ENCODE measurements at places on chromosomes 5 and 9.

- no peak for DNase-seq
These were observed 219.6 kb downstream of the DMRT2 start for GRCh38 chr9:1269533-1270315.

DNA sequence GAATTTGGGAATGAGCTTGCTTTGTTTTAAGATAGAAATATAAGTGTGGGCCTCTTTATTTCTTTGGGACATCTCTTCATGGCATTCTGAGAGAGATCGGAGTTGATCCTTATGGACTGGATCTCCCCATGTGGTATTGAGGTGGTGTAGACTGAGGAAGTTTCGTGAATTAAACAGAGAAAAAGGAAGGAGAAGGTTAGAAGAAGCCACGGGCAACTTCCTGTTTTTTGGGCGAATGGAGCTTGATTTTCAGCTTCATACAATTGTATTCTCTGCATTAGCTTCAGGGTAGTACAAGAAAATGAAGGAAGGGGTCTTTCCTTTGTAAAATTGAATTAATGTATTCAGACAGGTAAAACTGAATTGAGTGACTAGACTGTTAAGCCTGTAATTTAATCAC is 70.5 kb upstream of the HMHB1 start:
- DNase-seq = no peak

DNA sequence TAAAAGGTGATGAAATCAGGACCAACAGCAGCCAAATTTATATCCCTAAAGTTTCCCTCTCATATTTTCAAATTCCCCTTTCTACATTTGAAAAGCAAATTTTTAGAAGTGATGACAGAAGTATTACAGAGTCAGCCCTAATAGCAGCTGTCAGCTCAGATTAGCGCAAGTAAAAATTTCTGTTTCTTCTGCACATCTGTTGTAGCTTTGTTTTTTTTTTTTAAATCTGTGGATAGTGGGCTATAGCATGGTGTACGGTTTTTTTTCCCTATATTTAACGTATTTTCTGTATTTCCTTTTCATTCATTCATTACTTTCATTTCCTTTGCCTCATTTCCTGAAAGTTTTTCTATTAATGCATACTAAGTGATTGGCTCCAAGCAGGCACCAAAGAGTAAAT is 99.1 kb downstream of the MACIR start:
- DNase-seq = no peak

DNA sequence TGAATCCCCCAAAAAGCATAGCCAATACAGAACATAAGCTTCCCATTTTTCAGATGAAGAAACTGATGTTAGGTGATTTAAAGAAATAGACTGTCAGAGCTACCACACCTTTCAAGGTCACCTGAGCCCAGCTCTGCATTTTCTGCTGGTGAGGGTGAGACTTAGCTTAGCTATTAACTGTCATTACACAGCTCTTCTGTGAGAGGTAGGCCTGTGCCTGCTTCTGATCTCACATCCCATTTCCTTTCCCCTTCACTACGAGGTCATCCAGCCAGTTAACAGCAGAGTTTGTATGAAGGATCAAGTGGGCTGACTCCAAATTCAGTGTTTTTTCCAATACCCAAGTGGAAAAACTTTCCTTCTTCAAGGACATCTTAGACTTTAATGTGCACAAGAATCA is 528.6 kb upstream of the CLINT1 start:
- no peak for DNase-seq

GRCh38 chr5:163861670-163862069 is 356.3 kb downstream of the MAT2B start:
- DNase-seq = no peak

GRCh38 chr9:21985964-21986667 is 8.1 kb downstream of the CDKN2A start:
- no peak for DNase-seq

- DNase-seq = no peak
These were observed 83.0 kb downstream of the GRIA1 start for GRCh38 chr5:153573326-153574033.

- no peak for DNase-seq
These were observed 491.4 kb downstream of the LRRC70 start for GRCh38 chr5:63070001-63070400.

GRCh38 chr9:84103651-84104377 is 123.2 kb downstream of the RMI1 start:
- no peak for DNase-seq

DNA sequence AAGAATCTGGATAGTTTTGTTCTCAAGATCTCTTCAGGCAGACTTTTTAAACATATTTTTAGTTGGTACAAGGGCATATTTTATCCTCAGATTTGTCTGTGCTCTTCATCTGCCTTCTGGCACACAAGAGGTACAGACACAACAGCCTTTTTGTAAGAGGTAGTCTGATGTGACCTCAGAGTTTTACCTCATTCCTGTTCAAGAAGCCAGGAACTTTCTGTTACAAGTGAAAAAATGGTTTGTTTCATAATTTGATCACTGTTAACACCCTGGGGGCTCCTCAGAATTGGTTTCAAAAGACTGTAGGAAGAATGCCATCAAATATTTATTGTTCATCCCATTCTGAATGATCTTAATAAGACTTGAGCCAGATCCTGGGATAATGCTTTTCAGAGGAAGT is 136.7 kb downstream of the PRKACG start:
- DNase-seq = no peak

DNA sequence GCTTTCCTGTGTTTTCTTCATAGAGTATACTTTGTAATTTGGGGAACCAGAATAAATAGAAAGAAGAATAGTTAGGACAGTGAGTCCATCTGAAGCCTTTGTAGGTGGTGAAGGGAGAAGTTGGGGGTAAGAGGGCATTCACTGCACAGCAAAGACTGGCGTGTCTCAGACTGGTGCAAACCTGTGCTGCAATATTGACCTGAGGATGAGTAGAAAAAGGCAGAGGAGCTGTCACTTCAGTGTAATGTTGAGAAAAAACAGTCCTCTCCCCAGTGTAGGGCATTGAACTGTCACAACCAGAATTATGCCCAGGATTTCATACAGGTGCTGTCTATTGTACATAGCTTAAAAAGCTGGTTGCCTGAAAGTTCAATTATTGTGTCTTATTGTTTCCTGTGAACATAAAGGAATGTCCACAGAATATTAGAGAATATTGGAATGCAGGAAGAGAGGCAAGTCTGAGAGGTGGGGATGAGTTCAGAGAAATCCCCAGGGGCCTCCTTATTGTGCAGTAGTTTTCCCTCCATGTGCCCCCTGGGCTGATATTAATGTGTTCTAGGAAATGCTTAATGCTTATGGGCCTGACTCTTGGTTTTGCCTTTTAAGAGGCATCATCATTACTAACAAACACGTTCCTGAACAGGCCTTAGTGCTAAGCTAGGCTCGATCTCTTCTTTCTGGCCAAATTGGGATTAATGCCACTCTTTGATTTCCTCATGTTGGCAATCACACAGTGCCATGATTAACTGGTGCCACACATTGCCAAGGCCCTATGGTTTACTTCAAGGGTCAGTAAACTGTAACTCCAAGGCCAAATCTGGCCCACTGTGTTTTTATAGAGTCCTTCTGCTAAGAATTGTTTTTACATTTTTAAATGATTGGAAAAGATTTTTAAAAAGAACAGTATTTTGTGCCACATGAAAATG is 34.0 kb downstream of the DAPK1 start:
- no peak for DNase-seq

DNA sequence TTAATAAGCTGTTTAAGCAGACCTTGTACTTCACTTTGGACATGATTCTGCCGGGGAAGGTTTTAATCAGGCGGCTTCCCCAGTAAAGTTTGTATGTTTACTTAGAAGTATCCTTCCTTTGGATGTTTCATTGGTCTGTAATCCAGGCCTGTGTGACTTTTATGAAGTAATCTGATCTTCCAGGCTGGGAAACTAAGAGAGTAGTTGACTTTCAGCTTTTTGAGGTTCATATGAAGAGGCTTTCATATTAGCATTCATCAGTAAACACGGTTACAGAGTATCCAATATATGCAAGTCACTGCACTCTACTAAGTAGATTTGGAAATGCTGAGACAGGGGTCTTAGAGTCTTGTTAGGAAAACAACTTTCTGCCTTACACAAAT is 1.1 kb downstream of the DNAJC21 start:
- DNase-seq = no peak

DNA sequence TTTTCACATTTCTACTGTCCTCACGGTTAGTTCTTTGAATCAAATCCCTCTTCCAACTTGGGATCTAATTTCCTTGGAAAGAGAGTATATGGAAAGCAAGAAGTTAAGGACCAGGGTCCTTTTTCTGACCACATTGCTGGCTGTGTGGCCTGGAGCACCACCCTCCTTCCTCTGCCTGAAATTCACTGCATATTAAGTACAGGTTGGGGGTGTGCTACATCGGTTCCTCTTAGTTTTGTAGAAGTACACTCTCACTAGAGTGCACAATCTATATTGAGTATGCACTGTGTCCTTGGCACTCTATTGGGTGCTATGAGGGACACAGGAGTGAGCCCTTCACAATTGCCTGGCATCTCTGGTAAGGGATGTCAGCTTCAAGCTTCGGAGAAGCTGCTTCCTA is 53.8 kb upstream of the KLF9 start:
- no peak for DNase-seq

DNA sequence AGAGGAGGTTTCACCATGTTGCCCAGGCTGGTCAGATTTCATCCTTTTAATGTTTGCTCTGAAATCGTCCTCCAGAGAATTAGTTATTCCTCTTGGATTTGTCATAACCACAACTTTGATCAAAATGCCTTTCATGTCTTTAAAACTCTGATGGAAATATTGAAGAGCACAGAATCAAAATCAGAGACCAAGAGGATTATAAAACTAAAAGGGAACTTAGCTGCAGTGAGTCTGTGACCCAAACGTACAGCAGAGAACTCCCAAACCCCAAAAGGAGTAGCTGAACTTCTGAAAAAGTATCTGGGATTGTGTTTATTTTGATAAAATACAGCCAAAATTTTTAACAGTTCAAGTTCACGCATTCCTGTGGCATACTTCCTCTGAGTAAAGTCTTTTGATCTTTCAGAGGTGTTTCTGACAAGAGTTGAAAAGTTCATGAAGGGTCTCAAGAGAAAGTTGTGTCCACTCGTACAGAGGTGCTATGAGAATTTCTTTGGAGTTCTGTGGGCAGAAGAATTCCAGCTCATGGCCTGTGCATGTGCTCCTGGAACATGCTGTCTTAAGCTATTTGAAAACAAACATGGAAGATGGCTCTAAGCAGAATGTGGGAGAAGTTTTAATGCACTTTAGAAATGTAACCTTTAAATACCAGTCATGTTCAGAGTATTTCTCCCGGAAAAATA is 124.0 kb downstream of the ESM1 start:
- DNase-seq = no peak

- DNase-seq = no peak
These were observed 140.6 kb upstream of the NR4A3 start for GRCh38 chr9:99681113-99681512.

DNA sequence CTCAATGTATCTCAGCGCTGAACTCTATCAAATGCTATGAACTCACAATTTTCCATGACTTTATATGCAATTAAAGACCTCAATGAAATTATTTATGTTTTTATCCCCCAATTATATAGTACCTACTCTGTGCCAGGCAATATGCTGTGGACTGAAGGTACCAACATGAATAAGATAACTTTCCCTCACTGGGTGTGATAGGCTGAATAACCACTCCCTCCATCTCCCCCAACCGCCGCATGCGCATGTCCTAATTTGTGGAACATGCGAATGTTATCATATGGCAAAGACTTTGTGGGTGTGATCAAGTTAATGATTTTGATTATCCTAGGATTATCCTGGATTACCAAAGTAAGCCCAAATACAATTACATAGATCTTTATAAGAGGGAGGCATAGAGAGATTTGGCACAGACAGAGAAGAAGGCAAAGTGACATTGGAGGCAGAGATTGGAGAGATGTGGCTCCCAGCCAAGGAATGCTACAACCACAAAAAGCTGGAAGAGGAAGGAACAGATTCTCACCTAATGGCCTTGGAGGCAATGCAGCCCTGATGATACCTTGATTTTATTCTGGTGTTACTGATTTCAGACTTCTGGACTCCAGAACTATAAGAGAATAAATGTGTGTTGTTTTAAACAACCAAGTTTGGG is 149.1 kb upstream of the VCAN start:
- DNase-seq = no peak

DNA sequence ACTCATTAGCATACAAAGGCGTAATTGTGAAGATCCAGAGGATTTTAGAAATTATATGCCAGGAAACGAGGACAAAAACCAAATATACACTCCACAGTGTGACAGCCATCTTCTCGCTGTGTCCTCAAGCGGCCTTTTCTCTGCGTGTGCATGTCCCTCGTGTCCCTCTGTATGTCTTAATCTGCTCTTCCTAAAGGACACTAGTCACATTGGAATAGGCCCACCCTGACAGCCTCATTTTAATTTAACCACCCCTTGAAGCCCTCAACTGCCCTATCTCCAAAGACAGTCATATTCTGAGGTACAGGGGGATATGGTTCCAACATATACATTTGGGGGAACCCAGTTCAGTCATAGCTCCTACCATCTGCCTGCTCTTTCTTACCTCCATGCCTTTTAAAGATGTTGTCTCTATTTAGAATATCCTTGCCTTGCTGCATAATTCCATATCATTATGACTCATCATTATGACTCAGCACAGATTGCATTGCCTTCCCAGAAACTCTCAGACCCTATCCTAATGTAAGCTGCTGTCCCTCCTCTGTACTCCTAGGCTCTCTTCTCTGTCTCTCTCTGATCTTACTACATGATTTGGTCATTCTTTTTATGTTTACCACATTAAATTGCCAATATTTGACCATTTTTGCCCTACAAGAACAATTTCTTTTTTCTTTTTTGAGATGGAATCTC is 210.9 kb downstream of the AOPEP start:
- DNase-seq = no peak

DNA sequence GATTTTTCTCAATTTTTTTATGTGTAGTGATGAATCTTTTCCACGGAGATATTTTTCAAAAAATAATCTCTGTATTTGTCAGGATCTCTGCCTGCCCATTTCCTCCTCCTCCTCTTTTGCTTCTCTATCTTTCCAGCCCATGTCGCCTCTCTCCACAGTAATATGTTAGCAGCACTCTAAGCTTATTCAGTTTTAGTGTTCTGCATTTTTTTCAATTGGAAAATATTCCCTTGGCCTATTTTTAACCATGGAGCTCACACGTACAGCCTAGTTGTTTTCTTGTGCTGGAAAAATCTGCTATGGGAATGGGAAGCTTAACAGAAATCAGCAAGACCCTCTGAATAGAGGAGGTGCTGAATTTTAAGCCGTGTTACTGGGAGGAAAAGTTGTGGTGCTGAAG is 16.3 kb downstream of the TRPC7 start:
- no peak for DNase-seq

- DNase-seq = no peak
These were observed 70.5 kb downstream of the ERMP1 start for GRCh38 chr9:5762421-5762820.

GRCh38 chr5:75651575-75652238 is 40.5 kb downstream of the ANKDD1B start:
- DNase-seq = no peak

DNA sequence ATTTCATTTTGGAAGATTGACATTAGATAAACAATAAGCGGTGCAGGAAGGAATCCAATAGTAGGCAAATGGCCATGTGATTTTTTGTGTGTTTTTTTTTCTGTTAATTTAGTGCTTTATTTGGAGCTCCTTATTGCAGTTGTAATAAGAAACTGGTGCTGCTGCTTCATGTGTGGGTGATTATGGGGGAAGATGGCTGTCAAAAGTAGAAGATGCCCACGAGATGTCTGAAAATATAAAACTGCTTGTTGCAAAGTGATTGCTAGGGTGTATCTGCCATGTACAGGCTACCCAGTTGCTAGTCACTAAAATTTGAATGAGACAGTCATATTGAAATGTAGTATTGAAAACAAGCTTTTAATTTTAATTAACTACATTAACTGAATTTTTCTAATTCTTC is 216.7 kb upstream of the FTMT start:
- DNase-seq = no peak
